ENCODE measurements at places on chromosomes 4 and X.

GRCh38 chr4:32112891-32113290 is 1392.7 kb downstream of the PCDH7 start:
- no peak for DNase-seq

GRCh38 chr4:52483186-52483890 is 175.8 kb downstream of the USP46 start:
- DNase-seq: no peak

DNA sequence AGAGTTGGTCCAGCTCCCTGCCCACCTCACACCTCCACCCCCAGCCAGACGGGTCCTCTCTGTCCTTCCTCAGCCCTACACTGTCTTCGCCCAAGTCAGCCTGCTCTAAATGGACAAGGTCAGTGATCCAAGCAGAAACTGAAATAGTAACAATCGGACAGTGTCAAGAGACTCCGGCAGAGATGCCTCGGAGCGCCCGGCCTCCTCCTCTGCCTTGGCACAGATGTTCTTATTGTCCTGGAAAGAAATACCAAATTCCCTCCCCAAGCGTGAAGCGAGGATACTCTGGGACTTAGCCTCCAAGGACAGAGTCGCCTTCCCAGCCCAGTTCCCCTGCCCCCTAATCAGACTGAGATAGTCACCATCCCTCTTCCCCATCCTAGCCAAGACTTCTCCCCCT is 28.5 kb downstream of the UTP14A start:
- no peak for DNase-seq

- DNase-seq: no peak
Measured at GRCh38 chrX:13090339-13091110, 46.1 kb upstream of the FAM9C start.

- no peak for DNase-seq
Measured at GRCh38 chr4:123856689-123857545, 460.3 kb downstream of the SPRY1 start.

DNA sequence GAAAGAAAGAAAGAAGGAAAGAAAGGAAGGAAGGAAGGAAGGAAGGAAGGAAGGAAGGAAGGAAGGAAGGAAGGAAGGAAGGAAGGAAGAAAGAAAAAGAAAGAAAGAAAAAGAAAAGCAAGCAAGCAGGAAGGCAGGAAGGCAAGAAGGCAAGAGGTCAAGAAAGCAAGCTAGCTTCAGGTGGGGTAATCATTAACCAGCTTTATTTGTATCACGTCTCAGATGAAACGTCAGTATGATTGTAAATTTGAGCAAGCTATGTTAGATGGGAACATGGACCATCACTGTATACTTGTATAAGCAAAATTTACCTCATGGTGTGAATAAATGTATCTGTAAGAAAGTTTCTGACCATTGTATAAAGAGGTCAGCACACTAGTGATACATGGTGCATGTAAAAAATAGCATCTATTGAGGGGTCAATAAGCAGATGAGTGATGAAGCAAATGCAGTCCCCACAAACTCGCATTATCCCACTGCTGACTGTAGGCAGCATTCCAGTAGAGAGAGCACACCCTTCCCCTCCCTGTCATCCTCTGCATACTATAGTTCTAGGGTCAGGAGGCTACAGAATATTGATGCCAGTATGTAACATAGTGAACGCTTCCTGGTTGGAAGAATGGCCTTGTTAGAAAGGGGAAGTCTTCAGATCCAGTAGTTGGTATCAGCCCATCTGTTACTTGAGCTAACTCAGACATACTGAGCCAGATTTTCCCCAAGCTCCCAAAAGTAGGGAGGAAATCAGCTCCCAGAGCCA is 16.5 kb upstream of the KLHL34 start:
- DNase-seq: no peak

GRCh38 chr4:142706381-142706780 is 139.7 kb downstream of the INPP4B start:
- no peak for DNase-seq

Data from AG04450 (cell line).